ENCODE measurements at places on chromosomes 1 and 21.

GRCh38 chr1:223135176-223135942 is 7.7 kb downstream of the TLR5 start:
- peak; percentile 63 for DNase-seq

DNA sequence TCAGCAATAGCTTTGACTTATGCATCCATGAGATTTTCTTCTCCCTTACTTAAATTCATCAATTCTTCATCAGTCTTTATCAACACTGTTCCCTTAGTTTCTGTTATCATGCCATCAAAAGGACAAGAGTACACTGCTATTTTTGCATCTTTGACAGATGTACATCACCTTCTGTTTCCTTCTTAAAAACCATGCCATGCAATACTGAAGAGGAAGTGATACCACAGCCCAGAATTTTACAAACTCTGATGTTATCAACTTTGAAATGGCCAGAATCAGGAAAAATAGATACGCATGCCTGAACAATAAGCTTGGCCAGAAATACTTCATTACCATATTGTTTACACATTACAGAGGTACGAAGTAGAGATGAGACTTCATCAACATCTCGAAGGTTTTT is 21.1 kb downstream of the FMO5 start:
- no peak for DNase-seq

- DNase-seq: no peak
Measured at GRCh38 chr1:177444997-177445746, 274.4 kb downstream of the BRINP2 start.

GRCh38 chr1:50110656-50111055 is 1.9 kb downstream of the ELAVL4 start:
- DNase-seq: no peak

DNA sequence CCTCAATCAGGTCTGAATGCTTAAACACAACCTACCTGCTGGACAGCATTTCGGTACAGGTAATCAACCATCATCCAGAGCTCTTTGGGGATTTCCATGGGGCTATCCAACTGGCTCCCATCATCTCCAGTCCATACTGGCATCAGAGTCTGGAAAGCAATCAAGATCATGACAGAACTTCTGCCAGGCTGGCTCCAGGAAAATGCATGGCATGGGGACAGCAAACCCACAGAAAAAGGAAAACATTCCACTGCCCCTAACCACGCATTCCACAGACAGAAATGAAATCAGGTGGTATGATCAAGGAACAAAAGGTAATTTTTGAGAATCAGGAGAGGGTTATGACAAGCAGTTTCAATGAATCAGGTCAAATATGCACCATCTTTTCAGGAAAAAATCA is 9.1 kb upstream of the MTF1 start:
- DNase-seq: no peak

- no peak for DNase-seq
Measured at GRCh38 chr1:152227310-152227928, 3.4 kb upstream of the HRNR start.

- DNase-seq: no peak
Measured at GRCh38 chr1:115593365-115594259, 48.2 kb upstream of the VANGL1 start.

- DNase-seq: peak; percentile 66
Measured at GRCh38 chr1:55050283-55050682, 10.9 kb downstream of the PCSK9 start.

DNA sequence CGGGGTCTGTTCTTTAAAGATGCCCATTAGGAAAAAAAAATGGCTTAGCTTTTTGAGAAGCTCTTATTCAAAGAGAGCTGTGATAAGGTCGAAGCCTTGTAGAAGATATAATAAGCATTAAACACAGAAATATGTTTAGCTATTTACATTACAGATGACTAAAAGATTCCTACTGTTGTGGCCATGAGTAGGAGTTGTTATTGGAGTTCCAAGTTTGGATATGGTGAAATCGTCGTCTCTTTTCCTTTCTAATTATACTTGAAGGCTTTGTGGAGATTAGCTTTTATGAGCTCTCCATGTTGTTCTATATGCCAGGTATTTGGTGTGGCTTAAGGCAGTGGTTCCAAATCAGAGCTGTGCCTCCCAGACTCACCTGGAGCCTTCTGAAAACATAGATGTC is 79.9 kb upstream of the LAMC2 start:
- DNase-seq: no peak

- peak; percentile 72 for DNase-seq
Measured at GRCh38 chr1:19512545-19512944, 27.2 kb upstream of the CAPZB start.

- DNase-seq: no peak
Measured at GRCh38 chr1:27503033-27503432, 13.1 kb upstream of the WASF2 start.

- no peak for DNase-seq
Measured at GRCh38 chr1:231431665-231432415, 9.8 kb upstream of the EGLN1 start.

DNA sequence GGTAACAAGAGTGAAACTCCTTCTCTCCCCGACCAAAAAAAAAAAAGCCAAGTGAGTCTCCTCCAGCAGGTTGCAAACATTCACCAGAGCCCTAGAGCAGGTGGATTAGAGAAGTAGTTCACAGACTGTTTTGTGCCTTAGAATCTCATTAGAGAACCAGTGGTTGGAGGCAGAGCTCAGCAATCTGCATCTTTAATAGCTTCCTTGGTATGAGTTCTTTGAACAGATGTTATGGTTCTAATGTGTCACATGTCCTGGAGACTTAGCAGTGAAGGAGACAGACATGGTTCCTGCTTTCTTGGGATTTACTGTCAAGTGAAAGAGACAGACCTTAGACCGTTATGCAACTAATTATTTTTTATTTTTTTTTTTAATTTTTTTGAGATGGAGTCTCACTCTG is 26.8 kb downstream of the SESN2 start:
- no peak for DNase-seq

DNA sequence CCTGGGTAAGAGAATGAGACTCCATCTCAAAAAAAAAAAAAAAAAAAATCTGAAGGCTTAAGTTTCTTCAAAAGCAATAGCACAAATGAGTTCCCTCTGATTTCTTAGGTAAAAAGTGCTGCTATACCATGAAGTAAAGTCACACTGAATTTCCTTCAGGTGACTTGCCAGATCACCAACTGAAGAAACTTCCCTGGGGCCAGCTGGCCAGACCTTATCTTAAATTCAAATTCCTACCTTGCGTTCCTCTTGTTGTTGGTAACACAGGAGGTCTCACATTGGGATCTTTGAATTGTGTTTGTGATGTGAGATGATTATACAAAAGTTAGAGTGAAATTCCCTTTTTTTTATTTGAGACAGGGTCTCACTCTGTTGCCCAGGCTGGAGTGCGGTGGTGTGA is 11.8 kb downstream of the INAVA start:
- DNase-seq: no peak

DNA sequence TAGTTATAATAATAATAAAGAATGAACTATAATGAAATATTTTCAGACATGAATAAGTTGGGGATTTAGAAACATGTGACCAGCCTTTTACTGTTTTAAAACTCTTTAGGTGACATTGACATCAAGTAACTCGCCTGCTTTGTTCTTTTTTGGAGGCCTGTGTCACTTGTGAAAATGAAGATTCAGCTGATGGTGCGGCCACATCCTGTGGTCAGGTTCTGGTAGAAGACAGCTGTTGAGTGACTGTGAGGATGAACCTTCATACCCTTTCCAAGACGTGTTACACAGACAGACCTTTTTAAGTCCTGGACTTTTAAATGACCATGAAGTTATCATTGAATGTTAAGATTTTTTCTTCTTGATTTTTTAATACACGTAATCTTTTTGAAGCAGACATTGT is 10.3 kb downstream of the UTS2 start:
- DNase-seq: no peak

DNA sequence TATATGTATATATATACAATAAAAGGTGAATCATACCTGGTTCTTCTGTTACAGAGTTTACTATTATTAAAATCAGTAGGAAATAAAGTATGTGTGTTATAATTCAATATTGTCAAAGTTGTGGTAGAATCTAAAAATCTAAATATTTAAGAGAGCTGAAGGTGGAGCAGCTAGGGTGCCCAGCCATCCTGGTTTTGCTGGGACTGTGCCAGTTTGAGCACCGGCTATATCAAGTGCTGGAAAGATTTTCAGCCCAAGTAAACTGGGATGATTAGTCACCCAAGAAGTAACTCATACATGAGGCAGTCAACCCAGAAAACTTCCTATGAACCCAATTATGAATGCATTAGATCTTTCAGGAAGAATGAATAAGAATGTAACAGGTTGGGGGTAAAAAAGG is 16.9 kb upstream of the KRTAP19-5 start:
- DNase-seq: no peak

- no peak for DNase-seq
Measured at GRCh38 chr1:209855623-209856022, 27.9 kb downstream of the UTP25 start.

DNA sequence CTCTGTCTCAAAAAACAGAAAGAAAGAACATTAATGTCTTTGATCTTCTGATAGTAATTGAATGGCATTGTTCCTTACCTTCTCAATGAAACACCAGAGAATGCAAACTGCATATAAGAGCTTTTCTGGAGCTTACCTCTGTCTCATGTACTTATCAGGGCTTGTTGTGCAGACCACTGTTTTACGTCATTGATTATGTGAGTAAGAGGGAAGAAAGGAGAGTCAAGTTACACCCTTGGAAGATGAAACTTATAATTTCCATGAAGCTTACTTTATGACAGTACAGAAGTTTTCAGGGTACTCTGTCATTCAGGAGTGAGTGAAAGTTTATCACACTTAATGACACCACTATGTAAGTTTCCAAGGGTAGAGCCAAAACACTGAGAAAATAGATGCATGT is 49.0 kb upstream of the MAB21L3 start:
- DNase-seq: no peak

DNA sequence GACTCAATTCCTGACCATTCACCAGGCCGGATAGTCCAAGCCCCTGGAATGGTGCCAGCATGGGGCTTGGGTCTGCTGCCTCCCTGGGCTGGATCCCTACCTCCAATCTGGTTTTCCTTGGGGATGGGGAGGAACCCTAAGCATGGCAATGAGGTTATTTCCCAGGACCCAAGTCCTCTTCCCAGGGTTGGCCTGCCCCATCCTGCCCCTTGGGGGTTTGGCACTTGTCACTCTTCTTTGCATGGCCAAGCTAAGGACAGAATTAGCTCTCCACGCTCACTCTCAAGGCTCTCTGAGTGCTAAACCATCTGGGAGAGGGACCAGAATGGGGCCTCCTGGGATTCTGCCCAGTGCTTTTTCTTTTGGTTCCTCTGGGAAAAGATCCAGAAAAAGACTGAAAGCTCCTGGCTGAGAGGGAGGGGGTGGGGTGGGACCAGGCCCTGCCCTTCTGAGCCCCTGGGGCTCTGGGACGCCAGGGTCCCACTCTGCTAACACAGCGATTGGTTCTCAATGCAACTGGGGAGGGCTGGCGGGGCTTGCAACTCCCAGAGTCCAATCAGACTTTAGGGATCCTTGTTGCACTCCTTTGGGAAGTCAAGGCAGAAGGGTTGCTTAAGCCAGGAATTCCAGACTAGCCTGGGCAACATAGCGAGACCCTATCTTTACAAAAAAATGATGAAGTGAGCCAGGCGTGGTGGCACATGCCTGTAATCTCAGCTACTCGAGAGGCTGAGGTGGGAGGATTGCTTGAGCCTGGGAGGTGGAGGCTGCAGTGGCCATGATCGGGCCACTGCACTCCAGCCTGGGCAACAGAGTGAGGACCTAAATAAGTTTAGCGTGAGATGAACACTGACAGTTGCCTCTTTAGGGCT is 52.7 kb downstream of the DHRS3 start:
- DNase-seq: no peak

- DNase-seq: peak; percentile 64
Measured at GRCh38 chr1:86409416-86410021, 13.4 kb upstream of the ODF2L start.

- no peak for DNase-seq
Measured at GRCh38 chr21:46431884-46432488, 26.7 kb upstream of the DIP2A start.

- DNase-seq: peak; percentile 30
Measured at GRCh38 chr1:31658721-31659120, 14.0 kb upstream of the PEF1 start.

DNA sequence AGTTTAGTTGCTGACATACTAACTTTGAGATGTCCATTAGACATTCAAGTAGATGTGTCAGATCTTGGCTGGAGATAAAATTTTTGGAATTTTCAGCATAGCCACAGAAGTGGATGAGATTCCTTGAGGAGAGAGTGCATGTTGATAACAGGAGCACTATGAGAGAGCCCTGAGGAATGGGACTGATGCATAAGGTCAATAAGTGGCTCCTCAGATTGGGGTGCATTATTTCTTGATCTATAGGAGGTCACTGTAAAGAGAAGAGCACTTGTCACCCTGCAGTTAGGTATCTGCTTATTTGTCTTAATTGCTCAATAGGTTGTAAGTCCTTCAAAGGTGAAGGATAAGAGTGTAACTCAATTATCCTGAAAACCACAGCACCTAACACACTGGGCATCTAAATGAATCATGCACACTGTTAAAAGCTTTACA is 52.0 kb upstream of the TACSTD2 start:
- peak; percentile 48 for DNase-seq

GRCh38 chr1:200288226-200288625 is 121.6 kb downstream of the ZNF281 start:
- DNase-seq: no peak

- no peak for DNase-seq
Measured at GRCh38 chr1:113874012-113874879, 2.7 kb upstream of the PTPN22 start.

DNA sequence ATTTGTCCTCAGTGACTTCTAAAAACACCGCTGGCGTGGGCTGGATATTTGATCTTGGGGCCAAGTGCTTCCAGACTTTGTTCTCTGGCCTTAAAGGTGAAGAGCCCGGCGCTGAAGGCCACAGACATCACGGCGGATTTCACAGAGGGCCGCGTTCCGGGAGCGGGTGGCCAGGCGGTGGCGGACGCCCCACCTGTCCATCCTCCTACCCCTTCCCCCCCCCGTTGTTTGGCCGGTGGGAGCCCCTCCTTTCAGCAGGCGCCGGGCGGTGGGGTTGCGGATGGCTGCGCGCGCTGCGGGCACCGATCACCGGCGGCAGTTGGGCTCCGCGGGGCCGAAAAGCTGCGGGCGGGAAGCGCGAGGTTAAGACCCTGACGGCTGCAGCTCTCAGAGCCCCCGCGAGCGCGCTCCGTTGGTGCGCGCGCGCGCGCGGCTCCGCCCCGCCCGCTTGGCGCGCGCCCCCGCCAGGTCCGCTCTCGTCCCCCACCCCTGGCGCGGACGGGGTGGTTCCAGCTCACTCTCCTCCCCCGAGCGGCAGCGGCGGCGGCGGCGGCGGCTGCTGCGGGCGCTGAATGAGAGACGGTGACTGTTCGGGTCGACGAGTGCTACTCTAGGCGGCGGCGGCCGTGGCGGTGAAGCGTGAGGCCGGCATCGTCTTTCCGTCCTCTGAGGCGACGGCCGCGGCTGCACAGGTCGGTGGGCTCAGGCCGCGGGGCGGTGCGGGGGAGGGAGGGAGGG is at the start of gene RALGPS2:
Gene RALGPS2 (plus strand): TSS at position 517 of the 738 bp plus-strand sequence. CDS start 51,521 bp downstream, outside the sequence.
- peak; percentile 84 for DNase-seq

DNA sequence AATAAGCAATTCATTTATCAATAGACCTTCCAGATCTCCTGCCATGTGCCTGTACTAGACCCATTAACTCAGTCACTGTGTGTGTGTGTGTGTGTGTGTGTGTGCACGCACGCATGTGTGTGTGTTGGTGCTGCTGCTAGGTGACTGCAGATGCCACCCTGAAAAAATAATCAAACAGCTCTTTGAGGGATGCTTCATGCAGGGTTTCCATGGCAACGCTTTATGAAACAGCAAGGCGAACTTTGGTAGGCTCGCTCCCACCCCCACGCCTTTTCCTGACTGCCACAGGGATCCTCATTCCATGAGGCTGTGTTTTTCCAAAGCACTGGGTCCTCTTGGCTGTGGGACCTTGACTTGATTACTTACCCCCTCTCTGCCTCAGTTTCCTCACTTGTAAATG is 94.0 kb downstream of the HMGB4 start:
- DNase-seq: peak; percentile 30

- DNase-seq: no peak
Measured at GRCh38 chr1:214767221-214767620, 164.2 kb downstream of the CENPF start.
